ENCODE measurements at places on chromosomes 11 and 22.

DNA sequence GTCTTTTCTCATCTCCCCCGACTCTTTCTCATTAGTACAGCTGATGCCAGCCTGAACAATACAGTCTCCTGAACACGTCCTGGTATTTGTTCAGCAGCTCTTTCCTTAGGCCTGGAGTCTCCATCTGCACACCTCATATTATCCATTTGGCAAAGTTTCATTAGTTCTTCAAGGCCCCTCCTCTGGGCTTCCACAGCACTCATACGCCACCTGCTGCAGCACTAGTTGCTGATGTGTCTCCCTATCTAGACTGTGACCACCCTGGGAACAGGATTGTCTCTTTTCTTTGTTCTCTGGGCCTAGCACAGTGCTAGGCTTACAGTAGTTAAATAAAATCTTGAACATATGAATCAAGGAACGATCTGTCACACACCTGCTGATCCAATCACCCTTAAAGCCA is 17.2 kb downstream of the DCHS1 start:
- DNase-seq, result no peak

DNA sequence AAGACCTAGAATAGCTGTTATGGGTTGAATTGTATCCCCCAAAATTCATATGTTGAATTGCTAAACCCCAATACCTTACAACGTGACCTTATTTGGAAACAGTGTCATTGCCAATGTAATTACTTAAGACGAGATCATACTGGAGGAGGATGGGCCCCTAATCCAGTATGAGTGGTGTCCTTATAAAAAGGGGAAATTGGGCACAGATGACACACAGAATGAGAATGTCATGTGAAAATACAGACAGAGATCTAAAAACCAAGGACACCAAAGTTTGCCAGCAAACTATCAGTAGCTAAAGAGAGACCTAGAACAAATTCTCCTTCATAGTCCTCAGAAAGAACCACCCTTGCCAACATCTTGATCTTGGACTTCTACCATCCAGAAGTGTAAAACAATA is 127.7 kb downstream of the ATXN10 start:
- no peak for DNase-seq

GRCh38 chr22:43505896-43506295 is 94.1 kb downstream of the MPPED1 start:
- no peak for DNase-seq

DNA sequence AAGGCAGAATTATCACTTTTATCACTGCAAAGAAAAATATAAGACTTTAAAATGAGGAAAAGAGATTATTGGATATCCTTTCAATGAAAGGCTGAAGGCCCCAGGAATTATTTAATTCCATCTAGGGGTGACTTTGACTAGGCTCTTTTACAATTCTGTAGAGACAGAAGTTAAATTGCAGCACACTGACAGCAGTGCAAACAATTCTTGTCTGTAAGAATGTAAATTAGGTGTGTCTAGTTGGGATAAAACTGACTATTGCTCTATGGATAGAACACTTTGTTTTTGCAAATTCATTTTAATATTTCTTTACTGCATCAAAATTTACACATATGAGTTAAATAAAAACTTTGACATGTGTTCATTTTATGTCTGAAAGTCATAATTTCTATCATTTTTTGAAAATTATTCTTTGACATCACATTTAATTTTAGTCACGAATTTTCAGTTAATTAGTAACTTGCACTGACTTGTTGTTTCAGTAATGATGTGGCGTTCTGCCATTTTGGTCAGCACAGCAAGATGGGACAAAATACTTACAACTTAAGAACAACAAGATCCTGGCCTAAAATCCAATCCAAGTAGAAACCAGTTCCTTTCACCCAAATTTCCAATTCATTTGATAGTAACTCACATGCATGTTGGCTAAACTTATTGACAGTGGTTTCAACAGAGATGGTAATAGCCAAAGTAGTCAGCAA is 75.1 kb downstream of the SLC36A4 start:
- DNase-seq, result no peak

GRCh38 chr22:20243537-20244249 is 24.4 kb downstream of the RTN4R start:
- DNase-seq, result no peak

- no peak for DNase-seq
Observed at GRCh38 chr11:65426839-65427690, 4.5 kb downstream of the NEAT1 start.

DNA sequence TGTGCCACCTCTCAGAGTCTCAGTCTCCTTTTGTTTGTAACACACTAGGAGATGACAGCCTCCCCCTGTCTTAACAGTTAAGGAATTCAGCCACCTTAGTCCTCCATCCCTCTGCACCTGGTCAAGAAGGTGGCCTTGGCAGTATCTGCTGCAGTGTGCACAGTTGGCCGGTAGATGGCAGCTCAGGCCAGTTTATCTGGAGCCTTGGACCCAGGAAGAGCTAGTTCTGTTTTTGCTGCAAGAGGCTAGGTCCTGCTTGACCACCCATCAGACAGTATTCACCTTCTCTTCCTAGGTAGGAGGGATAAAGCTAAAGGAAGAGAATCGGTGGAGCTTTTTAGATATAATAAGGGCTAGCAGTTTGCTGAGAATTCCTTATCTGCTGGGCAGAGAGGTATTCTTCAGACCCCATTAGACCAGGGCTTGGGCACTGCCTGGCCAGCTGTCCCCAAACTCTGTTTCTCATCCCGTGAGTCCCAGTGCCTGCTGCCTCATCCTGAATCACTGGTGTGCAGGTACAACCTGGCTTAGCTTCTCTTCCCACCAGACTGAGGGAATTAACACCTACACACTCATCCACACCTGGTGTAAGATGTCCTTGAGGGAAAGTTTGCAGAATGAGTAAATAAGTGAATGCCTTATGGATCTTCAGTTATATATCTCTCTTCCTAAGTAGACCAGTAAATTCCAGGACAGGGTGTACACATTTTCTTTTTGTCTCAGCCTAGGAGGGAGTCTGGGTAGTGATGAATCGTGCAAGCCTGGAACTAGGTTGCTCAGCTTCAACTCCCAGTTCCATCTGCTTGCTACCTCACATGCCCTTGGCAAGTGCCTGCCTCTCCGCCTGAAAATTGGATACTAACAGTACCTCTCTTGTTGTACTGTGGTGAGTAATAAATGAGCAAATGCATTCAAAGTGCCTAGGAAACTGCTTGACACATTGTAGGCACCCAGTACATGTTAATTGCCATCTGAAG is 70.8 kb upstream of the NARS2 start:
- DNase-seq, result peak; percentile 24

DNA sequence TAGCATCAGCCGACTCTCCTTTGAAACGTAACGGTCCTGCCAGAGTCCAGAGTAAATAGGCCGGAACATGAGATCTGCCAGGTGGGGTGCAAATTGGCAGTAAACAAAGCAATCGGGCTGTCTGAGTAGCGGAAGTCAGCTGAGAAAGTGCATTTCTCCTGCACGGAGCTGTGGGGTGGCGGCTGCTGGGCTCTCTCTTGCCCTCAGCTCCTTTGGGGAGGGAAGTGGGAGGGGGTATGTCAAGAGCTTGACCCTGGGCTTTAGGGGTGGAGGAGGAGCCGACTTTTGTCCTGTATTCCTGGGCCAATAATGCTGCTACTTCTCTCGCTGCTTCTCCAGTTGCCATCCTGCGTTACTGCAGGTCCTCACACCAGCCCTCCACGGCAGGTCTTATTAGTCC is 11.6 kb downstream of the GRIK4 start:
- DNase-seq, result no peak

- DNase-seq, result no peak
Observed at GRCh38 chr11:126561327-126561893, 205.9 kb downstream of the ST3GAL4 start.

DNA sequence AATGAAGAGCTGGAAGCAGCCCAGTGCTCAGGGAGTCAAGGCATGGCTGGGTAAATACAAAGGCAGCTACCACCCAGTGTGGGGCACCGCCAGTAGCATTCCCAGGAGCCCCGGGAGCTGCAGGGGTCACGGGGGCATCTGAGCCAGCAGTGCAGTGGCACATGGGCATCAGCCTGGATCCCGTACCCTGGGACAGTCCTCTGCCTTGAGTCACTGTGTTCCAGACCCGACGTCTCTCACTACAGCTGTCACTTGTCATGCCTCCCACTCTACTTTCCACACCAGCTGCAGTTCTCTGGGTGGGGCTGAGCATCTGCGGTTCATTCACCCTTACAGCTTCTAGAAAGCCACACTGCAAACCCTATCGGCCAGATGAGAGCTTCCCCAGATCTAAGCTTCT is 29.6 kb downstream of the DHCR7 start:
- DNase-seq, result no peak

- no peak for DNase-seq
Observed at GRCh38 chr11:115920092-115920461, 415.9 kb upstream of the CADM1 start.

DNA sequence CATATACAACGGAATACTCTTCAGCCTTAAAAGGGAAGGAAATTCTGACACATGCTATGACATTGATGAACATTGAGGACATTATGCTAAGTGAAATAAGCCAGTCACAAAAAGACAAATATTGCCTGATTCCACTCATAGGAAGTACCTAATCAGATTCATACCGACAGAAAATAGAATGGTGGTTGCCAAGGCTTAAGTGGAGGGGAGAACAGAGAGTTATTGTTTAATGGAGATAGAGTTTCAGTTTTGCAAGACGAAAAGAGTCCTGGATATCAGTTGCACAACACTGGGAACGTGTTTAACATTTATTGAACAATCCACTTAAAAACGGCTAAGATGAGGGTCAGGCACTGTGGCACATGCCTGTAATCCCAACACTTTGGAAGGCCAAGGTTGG is 45.6 kb upstream of the HIPK3 start:
- DNase-seq, result no peak

DNA sequence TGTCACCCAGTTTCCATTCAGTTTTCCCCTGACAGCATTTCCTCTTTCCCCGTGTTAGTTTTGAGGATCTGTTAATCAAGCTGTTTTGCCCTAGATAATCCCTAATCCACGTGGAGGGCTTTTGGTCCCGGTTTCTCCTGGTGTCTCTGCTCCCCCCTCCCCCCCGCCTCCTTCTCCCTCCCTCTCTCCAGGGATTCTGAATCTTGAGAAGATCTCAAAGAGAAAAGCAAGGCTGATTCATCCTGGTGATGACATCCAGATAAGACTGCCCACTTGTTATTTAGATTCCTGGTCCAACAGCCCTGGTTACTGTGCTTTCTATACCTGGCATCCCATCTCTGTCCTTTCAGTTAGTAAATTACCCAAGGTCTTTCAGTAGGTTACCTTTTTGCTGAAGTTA is 59.4 kb downstream of the KCNA4 start:
- no peak for DNase-seq

DNA sequence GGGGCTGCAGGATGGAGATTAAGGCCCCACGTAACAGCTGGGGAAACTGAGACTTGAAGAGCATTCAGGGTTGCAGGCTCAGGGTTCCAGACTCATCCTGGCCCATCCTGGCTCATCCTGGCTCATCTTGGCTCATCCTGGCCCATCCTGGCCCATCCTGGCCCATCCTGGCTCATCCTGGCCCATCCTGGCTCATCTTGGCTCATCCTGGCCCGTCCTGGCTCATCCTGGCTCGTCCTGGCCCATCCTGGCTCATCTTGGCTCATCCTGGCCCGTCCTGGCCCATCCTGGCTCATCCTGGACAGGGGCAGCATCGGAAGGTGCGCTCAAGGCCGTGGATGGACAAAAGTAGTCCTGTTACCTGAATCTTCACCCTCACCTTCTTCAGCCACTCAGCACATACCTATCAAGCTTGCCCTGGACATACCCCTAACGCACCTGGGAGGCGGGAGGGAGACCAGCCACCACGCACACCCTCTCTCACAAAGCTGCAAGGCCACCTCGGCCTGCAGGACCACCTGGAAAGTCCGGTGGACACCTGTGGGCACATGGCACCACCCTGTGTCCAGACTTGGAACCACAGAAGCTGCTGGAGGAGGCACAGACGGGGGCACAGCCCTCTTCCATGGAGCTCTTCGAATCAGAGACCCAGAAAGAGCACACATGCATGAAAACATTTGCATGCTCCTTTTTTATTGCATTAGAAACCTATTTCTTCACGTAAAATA is 20.3 kb upstream of the NLRP6 start:
- DNase-seq, result no peak

- no peak for DNase-seq
Observed at GRCh38 chr11:128195057-128195751, 392.2 kb downstream of the ETS1 start.

DNA sequence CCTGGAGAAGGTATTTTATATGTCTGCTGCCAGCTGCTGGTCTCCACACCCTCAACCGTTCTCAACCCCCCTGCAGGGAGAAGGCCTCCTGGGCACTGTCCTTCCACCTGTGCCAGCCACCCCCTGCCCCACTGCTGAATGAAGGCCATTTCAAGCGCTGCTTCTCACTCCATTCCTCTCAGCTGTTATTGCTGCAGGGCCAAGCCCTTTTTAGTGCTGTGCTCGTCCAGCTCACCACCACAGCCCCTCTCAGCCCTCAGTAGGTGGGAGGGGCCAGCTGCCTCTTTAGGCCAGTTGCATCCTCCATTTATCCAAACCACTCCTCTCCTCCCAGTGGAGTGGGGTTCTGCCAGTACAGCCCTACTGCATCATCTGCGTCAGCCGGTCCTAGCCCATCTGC is 1.8 kb upstream of the WBP2NL start:
- DNase-seq, result no peak

- DNase-seq, result no peak
Observed at GRCh38 chr22:50316114-50317065, 8.9 kb upstream of the PLXNB2 start.

DNA sequence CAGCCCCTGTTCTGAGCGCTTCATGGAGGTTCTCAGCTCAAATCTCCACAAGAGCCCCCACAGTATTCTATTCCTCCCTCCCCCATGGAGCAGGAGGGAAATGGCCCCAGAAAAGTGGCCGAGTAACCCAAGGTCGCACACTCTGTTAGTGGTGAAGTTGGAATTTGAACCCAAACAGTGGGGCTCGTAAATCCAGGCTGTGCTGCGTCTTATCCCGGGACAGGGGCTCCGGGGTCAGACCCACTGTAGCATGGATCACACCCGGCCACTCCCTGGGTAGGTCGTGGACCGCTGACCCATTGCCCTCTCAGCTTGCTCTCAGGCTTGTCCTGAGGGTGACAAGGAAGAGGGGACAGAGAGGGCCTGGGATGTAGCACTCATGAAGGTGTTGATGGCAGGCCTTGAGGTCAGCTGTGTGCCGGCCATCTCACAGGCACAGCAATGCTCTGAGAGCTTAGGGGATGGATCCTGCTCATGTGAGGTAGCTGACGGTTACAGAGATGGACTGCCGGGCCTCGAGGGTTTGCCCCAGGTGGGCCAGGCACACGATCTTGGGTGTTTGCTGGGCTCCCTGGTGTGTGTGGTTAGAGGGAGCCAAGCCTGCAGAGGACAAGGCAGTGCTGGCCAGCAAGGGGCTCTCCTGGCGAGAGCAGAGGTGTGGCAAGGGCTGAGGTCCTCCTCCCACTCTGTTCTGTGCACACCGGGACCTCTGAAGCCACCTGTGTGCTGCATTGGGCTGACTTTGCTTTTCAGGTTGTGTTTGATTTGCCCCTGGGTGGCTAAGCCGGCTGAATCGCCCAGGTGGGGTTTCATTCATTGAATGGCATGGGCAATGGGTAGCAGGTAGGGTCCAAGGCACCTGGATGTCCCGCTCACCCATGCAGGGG is 2.3 kb upstream of the FGF19 start:
- DNase-seq, result no peak

- DNase-seq, result peak; percentile 56
Observed at GRCh38 chr22:45577746-45578523, 75.3 kb downstream of the FBLN1 start.

- DNase-seq, result no peak
Observed at GRCh38 chr22:37082251-37082873, 27.2 kb downstream of the TMPRSS6 start.
